Activated T-helper 17 cell treated with anti-CD3 and anti-CD28 coated beads, Interleukin-2, amount 50 U/mL, for 72 hours (primary cell): ENCODE measurements at places on chromosomes 5 and 9. TPM values are rescaled to one million over a fixed set of nuclear protein-coding genes. Genes with fewer than 3 reads are reported as not detected.

The PCDHA4 gene
- not detected for total RNA-seq

DNA sequence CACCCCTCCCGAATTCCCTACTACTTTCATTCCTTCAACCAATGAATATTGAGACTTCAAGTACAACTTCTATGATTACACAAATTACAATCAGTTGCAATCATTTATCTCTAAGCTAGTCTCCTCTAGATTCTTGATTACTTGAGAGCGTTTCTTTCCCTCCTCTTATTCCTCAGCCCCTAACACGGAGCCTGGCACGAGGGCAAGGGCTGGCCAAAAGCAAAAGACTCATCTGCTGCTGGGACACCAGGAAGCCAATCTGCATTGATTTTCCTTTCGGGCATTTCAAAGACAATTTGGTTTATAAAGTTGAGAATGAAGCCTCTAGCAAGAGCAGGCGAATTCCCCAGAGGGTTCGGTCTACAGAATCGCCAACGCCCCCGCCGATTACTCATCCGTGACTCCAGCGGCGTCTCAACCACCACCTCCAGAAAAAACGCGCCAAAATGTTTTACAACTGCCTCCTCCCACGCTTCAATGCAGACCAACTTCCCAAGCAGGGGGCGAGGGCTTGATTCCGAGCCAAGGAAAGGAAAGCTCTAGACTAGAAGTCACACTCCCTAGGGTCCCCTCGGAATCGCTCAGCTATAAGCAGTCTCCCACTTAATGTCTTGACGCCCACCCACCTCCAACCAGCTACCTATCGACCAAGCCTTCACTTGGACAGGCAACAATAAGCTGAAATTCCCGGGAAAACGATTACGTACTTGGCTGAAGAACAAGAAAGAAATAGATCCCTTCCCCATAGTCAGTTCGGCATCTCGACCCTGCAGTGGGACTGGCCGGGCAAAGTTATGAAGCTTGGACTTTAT lies 1.5 kb downstream of the PCSK1 start:
- peak; percentile 37 for ATAC-seq

The CAPSL gene
- not detected for total RNA-seq

The PFN3 gene
- not detected for total RNA-seq

DNA sequence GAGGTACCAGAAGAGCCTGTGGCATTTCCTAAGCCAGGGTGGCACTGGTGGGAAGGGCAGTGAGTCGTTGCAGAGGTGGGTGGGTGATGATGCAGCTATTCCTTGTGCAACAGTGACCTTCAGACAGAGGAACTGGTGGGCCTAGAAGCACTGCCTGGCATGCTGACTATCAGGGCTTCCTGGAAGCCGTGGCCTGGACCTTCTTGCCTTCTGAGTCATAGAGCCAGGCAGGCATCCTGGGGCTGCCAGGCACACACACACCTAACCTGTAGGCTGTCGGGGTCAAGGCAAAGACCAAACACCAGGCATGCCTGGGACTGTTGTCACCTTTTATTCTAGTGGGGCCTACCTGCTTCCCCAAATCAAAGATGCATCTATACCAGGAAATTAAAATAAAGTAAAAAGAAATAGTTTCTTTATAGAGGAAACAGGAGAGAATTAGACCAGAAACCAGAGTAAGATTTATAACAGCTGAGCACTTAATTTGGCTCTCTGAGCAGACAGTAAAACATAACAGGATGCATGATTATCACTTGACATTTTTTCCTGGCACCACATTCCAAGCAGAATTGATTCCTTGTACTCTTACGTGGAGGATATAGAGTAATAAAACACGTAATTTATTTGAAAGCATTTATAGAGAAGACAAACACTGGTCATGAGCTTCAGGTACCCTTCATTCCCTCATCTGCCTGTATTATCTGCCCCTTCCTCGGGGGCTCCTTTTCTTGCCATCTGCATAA lies 25.1 kb downstream of the NANS start:
- ATAC-seq: peak; percentile 96

The DOCK2 gene
- total RNA-seq: 244 TPM

- ATAC-seq: no peak
These were observed 311.1 kb downstream of the CDH18 start for GRCh38 chr5:19676895-19677294.

DNA sequence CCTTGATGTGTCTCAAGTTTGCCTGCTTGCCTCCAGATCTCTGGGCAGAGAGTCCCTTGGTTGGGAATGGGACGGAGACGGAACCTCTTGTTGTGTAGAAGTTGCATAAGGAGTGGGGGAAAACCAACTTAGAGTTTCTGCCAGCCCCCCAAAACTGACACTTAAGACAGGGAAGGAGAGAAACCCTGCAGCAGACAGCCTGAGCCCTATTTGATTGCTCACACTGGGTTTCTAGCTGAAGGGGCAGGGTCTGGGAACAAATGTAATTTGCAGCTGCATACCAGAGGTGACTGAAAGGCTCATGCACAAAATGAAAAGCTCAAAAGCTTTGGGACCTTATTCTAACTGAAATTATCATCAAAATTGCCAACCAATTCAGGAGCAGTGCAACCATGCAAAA lies 254.5 kb downstream of the RASEF start:
- ATAC-seq: no peak

- ATAC-seq: no peak
These were observed 45.0 kb upstream of the IPPK start for GRCh38 chr9:92714787-92715487.

GRCh38 chr5:107594253-107595045 lies 76.3 kb downstream of the EFNA5 start:
- no peak for ATAC-seq

- peak; percentile 72 for ATAC-seq
These were observed 10.4 kb upstream of the FAM120AOS start for GRCh38 chr9:93463638-93464248.

- peak; percentile 23 for ATAC-seq
These were observed 59.6 kb upstream of the GRAMD2B start for GRCh38 chr5:126363658-126364057.

- no peak for ATAC-seq
These were observed 50.4 kb upstream of the ZSWIM6 start for GRCh38 chr5:61281686-61282085.

GRCh38 chr5:43533646-43534045 lies 18.7 kb upstream of the C5orf34 start:
- ATAC-seq: peak; percentile 72

GRCh38 chr9:124513376-124513994 lies 6.3 kb upstream of the NR5A1 start:
- ATAC-seq: no peak

DNA sequence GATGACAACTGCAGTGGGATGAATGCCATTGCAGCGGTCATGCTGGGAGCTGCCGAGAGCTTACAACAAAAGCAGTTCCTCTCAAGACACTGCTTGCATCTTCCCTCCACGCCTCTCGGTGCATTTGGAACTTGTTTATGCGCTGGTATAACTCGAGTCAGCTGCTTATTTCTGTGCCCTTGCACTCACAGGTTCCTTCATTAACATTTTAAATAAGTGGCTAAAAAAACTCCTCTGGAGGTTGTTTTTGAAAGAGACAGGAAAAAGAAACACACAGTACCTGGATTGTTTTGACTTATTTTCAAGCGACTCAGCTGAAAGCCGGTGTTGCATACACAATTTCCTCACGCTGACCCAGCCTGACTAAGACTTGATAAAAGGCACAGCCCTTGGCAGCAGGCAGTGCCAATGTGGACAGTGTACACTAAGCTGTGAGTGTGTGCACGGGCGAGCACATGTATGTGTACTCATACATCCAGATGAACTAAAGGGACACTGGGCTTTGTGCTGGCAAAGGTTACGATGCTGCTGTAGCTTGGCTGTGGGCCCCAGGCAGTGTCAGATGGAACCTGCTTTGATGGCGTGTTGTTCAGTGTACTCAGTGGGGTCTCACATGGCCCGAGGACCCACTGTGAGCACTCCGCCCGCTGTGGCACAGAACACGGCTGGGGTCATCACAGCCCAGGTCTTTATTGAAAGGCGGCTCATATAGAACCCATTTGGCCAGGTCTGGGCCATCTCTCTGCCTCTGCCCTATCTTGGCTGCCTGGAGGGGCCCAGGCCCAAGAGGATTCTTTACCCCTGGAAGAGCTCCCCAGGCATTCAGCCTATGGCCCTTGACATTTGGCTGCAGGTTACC lies 92.3 kb downstream of the ANKRD33B start:
- ATAC-seq: no peak

- peak; percentile 68 for ATAC-seq
These were observed 64.0 kb downstream of the RETREG1 start for GRCh38 chr5:16552666-16553343.

- ATAC-seq: no peak
These were observed 217.3 kb upstream of the CDH10 start for GRCh38 chr5:24862117-24862516.

- peak; percentile 80 for ATAC-seq
These were observed 23.1 kb downstream of the TRIM7 start for GRCh38 chr5:181181650-181182565.

The PPP1R26 gene
- 3.4 TPM for total RNA-seq

The ZNF169 gene
- total RNA-seq: 6.6 TPM

DNA sequence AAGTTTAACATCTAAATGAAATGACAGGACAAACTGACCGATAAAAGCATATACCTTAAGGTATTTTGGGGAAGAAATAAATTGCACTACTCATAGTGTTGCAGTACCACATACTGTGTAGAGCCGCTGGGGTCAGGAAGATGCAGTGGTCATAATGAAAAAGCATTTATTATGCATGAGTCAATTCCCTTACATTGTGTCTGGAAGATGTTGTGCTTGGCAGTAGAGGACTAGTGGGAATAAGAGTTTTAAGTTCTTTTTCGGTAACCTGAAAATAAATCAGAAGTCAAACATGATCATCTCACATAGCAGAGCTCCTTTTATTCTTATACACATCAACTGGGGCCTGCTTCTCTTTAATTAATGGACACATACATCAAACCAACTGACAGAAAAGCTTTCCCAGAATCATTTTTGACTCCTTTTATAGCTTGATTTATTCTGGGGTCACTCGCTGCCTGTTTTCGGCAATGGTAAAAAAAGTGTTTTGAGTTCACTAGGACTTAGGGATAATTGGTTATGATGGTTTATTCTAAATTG lies 262.5 kb upstream of the CHD1 start:
- ATAC-seq: no peak

DNA sequence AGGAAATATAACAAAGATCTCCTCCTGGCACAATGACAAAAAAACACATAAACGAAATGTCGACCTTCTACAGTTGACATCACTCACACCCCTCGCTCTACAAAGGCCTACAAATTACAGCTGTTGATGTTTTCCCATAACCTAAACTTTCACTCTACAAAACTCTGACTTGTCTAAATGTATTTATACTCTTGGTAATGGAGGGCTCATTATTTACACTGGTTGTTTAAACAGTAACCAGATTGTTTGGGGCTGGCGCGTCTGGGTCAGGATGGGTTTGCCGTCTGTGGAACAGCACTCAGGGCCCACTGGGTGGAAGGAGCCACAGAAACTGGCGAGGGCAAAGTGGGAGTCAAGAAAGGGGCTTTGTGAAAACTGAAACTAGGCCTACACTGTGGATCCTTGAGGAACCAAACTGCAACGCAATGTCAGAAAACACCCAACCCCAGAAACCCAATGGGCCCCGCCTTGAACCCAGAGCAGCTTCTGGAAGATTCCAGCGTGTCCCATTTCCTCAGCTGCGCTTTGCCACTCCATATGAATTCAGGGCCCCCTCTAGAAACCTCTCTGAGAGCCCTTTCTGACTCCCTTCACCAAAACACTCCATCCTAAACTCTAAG lies 136.7 kb downstream of the ROR2 start:
- ATAC-seq: no peak

GRCh38 chr5:66621736-66622135 lies 25.5 kb downstream of the MAST4 start:
- no peak for ATAC-seq

DNA sequence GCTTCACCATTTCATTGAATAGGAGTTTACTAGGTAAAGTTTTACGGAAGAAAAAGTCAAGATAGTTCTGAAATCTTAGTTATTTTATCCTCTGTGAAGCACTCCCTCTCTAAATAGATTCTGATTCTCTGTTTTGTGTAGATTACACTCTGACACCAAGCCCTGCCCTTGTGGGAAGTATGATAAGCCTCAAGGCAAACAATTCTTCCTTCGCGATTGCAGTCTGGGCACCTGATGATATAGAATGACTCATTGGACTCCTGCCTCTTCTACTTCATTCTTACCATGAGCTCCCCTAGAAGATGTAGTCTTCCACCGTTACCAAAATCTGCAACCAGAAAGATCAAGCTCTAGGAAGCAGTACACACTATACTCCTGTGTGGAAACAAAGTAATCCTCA lies 626.9 kb upstream of the PTGER4 start:
- no peak for ATAC-seq

The ANGPTL2 gene
- total RNA-seq: not detected

GRCh38 chr5:116090302-116090701 lies 5.5 kb downstream of the COMMD10 start:
- no peak for ATAC-seq

- ATAC-seq: no peak
These were observed 416.0 kb downstream of the SH3GL2 start for GRCh38 chr9:17994695-17995425.

- no peak for ATAC-seq
These were observed 5.1 kb upstream of the NDST1 start for GRCh38 chr5:150502847-150503246.

The ZDHHC11 gene
- total RNA-seq: 13.6 TPM

GRCh38 chr5:115940080-115940810 lies 22.0 kb upstream of the LVRN start:
- no peak for ATAC-seq

The LCN1 gene
- not detected for total RNA-seq

The PCDHAC2 gene
- total RNA-seq: not detected

DNA sequence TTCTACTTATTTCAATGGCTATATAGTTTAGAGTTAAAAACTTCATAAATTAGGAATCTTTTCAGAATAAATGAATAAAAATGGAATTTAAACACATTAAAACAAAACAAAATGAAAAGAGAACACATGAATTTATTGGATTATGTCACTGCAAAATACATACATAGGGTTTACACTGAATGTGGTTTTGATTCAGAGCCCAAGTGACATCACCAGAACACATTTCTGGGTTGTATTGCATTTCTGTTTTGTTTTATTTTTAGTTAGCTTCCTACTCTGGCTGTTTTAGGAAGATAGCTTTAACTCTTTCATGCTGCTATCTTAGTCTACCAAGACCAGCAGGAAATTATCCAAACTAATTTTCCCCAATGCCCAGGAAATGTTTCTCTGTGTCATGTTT lies 1935.0 kb downstream of the EFNA5 start:
- no peak for ATAC-seq

The NIPAL4 gene
- 0.90 TPM for total RNA-seq

The PHF24 gene
- total RNA-seq: not detected

DNA sequence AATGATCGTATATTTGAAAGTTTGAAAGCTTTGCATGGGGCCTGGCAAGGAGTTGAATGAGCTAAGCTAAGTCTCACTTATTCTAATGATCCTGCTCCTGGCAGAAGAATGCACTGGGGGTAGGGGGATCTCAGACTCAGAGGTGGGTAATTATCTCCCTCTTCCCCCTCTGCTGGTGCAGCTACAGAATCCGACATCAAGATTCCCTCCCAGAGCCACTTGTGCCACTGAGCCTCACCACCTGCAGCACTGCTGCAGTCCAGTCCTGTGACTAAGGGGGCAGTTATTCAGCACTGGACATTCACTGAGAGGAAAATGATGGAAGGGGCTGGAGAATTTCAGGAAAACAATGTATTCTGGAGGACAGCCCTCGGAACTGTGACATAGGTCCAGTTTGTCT lies 205.8 kb downstream of the DEPDC1B start:
- no peak for ATAC-seq

- no peak for ATAC-seq
These were observed 7.2 kb downstream of the STRBP start for GRCh38 chr9:123261006-123261677.

The STC2 gene
- 6.2 TPM for total RNA-seq
